Stomach (tissue), 19 donors: ENCODE measurements at places on chromosomes 13 and 19. TPM values are rescaled to one million over a fixed set of nuclear protein-coding genes. Genes with fewer than 3 reads are reported as not detected.

ZNF260 gene
- total RNA-seq, result 11.3 TPM

- no peak for DNase-seq
Measured at GRCh38 chr19:6065685-6066374, 44.5 kb downstream of the RFX2 start.

DNA sequence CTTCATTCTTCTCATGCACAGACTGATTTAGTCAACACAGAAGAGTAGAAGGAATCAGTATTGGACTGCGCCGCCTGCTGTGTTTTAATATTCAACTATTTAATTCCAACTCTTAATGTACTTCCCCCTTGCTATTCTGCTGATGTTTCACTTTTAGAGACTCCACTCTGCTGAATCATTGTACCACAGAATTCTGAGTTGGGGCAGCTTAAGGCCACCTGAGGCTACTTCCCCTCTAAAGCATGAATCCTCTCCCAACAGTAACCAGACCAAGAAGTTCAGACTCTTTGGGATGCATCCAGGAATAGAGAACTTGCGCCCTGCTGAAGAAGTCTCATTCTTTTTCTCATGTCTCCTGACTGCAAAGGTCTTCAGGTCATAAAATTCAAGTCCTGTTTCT, 708.8 kb downstream of the UQCRFS1 start:
- no peak for DNase-seq

DNA sequence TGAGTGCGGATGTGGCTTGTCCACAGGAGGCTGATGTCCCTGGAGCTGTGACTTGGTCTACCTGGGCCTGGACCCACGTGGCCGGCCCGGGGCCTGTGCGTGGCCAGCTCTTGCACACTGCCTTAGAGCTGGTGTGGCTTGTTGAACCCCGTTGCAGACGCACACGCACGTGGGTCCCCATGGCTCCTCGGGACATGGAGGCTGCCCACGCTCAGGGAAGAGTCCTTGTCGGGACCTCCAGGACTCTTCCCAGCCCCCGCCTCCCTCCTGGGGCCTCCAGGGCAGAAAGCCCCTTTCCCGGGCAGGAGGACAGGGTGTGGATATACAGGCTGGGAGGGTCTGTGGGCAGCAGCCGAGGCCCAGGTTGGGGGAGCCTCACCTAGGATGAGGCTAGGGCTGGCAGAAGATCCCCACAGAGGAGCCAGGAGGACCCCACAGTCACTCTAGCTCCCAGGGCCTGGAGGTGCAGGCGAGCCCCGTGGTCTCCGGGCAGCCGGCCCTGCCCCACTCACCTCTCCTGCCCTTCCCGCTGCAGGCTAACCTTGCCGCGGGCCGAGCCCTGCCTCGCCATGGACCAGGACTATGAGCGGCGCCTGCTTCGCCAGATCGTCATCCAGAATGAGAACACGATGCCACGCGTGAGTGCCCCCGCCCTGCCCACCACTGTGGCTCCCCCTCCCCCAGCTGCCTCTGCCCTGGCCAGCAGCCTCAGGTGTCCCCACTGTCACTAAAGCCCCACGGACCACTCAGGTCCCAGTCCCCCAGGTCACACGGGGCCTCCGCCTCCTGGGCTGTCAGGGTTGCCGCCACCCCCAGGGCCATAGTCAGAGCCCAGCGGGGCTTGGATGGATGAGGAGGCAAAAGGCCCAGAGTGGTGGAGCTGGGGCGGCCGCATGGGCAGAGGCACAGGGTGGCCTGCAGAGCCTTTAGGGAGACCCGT, 16.3 kb upstream of the TEKTIP1 start:
- no peak for DNase-seq

DNA sequence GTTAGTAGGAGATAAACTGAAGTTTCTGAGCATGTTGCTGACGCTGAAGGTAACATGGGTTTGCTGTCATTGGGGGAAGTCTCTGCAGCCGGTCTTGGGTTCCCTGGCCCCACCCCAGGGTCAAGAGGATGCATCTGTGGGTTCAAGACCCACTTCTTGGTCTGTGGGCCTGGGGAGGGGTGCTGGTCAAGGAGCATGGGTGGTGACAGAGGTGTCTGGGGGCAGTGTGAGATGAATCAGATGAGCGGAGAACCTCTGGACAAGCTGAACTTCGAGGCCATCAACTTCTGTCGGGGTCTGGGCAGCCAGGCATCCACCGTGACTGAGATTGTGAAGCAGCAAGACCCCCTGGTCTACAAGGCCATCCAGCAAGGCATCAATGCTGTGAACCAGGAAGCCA, 51.9 kb downstream of the ACSBG2 start:
- DNase-seq, result no peak
